ENCODE measurements at places on chromosomes 1 and 21.

- no peak for DNase-seq
Measured at GRCh38 chr1:53408013-53408754, 51.0 kb upstream of the DMRTB1 start.

- no peak for DNase-seq
Measured at GRCh38 chr21:25350056-25350455, 257.2 kb downstream of the MRPL39 start.

DNA sequence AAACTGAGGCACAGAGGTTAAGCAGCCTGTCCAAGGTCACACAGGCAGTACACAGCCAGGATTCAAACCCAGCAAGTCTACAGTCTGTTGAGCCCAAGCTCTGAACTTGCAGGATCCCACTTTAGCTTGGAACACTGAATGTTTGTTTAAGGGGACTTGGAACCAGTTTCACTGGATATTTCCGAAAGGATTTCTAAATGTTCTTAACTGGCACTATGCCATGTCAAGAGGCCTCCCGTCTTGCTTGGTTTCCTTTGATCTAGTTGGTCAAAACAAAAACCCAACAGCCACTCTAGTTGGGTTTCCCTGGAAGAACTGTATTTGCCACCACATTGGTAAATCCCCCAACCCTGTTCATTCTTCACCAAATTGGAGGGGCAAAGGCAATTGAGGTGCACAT is 317.6 kb upstream of the KAZN start:
- DNase-seq = no peak

DNA sequence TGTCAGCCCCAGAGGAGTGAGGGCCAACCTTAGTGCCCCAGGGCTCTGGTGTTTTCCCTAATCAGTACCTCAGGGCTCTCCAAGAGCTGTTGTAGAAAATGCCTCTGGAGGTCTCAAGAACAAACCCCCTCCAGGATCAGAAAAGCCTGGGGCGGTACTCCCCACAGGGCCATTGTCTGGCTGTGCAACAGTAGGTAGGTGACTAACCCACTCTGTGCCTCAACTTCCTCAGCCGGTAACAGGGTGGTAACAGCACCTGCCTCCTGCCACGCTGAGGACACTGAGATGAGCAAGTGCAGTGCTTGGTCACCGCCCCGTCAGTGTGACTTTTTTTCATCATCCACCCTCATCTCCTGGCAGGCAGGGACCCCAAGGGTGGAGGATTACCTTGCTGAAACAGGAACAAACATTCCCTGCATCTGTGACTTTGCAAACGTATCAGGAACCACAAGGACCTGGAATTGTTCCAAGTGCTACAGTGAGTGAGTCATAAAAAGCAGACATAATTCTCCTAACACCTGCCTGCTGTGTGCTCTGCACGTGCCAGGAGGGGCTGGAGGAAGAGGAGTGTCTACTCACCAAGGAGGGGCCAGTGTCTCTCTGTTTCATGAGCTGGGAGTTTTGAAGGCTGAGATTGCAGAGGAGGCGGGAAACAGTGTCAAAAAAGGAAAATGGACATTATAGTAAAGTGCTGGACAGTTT is 440.8 kb downstream of the NPHP4 start:
- DNase-seq = no peak

GRCh38 chr1:192538407-192539296 is 36.9 kb upstream of the RGS1 start:
- no peak for DNase-seq

- DNase-seq = no peak
Measured at GRCh38 chr1:232792949-232793348, 12.3 kb upstream of the MAP10 start.

DNA sequence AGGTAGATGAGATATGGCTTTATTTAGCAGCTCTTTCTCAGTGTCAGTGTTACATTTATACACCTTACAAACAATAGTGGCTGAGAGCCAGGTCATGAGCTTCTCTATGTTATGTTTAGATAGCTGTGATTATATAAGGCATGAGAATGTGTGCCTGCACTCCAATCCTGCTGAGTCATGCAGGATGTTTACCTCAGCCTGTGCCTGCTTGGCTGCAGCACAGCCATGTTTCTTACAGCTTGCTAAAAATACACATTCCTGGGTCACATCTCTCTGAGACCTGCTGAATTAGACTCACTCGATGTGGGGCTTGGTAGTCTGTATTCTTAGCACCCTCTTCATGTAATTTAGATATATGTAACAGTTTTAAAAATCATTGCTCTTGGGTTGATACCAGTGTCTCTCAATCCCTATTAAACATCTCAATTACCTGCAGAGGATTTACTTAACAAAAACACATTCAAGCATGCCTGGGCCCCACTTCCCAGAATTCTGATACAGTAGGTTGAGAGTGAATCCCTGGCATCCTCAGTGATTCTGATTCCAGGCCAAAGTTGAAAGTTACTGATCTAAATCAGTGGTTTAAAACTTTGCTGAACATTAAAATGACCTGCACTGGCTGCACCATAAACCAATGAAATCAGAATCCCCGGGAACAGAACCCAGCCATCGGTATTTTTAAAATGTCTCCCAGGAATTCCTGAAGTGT is 107.5 kb downstream of the GDAP2 start:
- DNase-seq = no peak
